ENCODE measurements at places on chromosomes 11 and 22.

DNA sequence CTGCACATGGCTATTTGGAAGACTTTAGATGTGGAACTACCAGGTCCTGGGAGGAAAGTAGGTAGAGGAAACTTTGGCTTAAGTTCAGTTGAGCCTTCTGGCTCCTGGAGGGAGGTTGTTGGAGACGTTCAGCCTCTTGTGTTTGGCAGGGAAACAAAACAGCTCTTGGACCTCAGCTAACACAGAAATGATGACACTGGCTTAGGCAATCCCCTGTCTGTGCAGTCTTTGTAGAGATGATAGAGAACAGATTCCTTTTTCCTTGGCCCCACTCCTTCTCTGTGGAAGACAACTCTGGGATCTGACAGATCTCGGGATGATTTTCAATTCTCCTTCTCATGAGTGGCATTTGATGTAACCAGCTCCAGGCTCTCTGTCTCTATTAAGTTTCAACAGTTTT, 428.5 kb downstream of the TMEM135 start:
- DNase-seq: no peak

DNA sequence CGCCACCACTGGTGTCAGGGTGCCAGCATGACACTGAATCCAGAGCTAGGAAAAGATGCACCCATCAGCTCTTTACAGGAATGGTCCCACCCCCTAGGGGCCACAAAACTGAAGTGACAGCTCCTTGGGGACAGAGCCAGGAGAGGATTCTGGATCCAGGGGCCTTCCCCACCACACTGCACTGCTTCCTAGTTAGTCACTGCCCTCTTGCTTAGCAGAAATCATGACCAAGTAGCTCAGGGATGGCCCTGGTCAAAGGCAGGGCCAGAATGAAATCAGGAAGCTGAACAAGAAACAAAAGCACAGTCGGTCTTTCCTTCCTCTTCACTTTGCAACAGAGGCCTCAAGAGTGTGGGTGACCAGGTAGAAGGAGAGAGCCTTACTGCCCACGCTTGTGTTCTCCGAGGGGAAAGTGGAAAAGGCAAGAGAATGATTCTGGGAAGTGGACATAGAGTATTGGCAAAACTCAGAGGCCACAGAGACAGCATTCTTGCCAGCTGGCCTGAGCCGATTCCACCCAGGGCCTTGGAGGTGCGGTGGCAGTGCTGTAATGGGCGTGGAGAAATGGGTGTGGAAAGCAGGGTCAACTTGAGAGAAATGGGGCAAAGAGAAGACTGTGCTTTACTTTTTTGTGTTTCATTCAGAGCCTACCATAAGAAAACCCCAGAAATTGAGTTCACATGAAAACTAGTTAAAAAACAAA, 39.8 kb downstream of the KCNJ1 start:
- no peak for DNase-seq

DNA sequence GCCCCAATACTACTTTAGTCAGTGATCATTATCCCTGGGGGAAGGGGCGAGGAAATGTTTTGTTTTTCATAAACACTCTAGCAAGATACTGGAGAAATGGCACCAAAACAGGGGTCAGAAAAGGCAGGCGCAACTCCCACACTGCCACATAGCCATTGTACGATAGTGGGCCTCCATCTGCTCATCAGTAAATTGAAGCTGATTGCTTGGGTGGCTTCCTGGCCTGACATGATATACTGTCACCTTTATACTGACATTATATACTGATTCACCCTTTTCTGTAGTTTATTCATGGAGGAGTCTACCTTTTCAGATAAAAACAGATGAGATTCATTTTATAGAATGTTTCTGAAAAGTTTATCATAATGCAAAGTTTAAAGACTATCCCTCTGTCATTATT, 51.6 kb upstream of the CCDC34 start:
- DNase-seq: no peak

DNA sequence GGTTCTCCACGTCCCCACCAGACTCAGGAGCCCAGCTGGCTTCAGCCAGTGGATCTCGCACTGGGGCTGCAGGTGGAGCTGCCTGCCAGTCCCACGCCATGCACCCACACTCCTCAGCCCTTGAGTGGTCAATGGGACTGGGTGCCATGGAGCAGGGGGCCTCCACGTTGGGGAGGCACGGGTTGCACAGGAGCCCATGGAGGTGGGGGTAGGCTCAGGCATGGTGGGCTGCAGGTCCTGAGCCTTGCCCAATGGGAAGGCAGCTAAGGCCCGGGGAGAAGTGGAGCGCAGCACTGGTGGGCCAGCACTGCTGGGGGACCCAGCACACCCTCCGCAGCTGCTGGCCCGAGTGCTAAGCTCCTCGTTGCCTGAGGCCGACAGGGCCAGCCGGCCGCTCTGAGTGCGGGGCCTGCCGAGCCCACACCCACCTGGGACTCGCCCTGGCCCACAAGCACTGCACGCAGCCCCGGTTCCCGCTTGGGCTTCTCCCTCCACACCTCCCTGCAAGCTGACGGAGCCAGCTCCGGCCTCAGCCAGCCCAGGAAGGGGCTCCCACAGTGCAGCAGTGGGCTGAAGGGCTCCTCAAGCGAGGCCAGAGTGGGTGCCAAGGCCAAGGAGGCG, 258.5 kb upstream of the PDGFD start:
- DNase-seq: no peak

GRCh38 chr11:3380706-3381545, 2.0 kb upstream of the ZNF195 start:
- DNase-seq: no peak

DNA sequence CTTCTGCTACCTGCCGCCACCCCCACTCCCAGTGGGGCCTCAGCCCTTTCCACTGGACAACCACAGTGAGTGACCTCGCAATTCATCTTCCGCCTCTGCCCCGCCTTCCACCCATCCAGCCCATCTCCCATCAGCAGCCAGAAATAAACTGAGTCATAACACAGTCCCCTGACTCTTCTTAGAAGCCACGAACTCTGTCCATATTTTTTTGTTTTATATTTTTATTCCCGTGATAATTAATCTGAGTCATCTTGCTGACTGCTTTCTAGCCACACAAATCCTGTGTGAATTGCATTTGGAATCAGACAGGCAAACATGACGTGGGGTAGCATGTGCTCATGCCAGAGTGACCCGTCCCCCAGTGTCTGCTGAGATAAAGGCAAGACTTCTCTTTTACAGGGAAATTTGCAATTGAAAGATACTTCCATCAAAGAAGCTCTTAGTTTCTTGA, 7.0 kb downstream of the FADD start:
- DNase-seq: no peak

- no peak for DNase-seq
Observed at GRCh38 chr11:9160166-9160565, 68.8 kb upstream of the SCUBE2 start.

GRCh38 chr11:75229466-75229865, 11.1 kb upstream of the TPBGL start:
- DNase-seq: no peak

- no peak for DNase-seq
Observed at GRCh38 chr11:62611705-62612365, 740 bp downstream of the EML3 start.

GRCh38 chr11:102109896-102110760, at the start of gene YAP1:
Gene YAP1 (plus strand): TSS chr11:102110447. CDS start chr11:102110849, 402 bp downstream.
- DNase-seq: no peak

DNA sequence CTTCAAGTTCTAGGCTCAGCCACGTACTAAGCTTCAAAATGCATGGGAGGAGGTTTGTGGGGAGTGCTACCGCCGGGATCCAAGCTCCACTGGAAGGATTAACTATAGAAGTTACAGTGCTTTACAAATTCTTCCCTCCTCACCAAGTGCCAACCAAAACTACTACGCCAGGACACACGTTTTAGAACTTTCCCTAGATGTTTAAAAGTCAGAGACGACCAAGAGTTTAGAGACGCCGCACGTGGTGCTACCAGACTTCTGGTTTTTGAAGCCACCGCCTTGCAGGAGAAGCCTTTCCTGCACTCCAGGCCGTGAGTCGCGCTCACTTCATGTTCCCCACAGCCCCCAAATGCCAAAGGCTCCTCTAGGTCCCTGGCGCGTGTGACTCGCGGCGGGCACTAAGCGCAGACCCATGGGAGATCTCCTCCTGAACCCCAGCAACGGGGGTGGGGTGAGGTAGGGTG, 734 bp downstream of the SNU13 start:
- DNase-seq: no peak

All from esophagus squamous epithelium (tissue), 5 donors.